Activated T-cell treated with anti-CD3 and anti-CD28 coated beads, Interleukin-2, amount 50 U/mL, for 24 hours (primary cell): ENCODE measurements at places on chromosomes 7 and 10.
A peak's percentile ranks its signal among the peaks of the same experiment; 100 is the strongest.

DNA sequence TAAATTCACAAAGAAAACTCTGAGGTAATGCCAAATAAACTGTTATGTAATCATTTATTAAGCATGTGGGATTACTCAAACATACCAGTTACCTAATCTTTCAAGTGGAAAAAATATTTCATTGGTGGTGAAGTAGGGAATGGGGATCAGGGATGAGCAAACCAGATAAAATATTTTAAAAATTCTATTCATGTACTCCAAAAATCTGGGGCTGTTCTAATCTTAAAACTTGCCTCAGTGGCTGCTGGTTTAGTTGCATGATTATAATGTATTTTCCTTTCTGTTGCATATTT is 19.5 kb downstream of the LMOD2 start:
- DNase-seq, result no peak

DNA sequence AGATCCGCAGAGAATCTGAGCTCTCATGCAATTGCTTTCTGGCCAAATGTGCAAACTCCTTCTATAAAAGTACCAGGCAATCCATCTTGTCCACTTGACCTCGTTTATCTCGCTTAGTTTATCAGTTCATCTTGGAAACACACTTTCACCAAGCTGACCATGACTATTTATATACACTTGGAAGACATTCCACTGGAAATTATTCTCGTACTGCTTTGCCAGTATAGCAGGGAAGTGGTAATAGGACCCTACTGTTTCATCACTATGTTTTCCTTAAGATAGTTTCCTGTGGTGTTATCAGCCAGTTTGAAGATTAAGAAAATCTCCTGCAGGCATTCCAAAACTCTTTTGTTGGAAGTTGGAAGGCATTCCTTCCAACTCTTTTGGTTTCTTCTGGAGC is 115.3 kb upstream of the FAM171A1 start:
- no peak for DNase-seq

- DNase-seq, result peak; percentile 78
Measured at GRCh38 chr7:129144095-129144833, at the start of gene TSPAN33. TSS of gene TSPAN33 (plus strand) at chr7:129144707. CDS start at chr7:129144981, 274 bp downstream.

GRCh38 chr10:32205670-32206069 is 141.3 kb downstream of the EPC1 start:
- no peak for DNase-seq

DNA sequence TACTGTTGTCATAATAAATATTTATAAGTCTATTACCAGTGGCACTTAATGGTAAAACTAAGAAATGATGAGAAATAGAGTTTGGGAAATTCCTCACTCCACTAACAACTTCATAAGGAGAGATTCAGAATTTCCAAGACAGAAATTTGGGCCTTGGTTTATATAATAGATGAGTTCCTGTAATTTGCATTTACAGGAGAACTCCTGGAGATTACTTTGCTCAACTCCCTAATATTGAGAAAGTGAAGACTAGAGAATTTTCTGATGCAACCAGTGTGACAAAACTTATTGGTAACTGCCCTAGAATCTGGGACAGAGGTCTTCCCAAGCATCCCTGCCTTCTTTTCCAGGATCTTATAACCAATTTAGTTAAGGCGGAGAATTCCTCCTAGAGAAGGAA is 49.1 kb upstream of the GSAP start:
- no peak for DNase-seq

DNA sequence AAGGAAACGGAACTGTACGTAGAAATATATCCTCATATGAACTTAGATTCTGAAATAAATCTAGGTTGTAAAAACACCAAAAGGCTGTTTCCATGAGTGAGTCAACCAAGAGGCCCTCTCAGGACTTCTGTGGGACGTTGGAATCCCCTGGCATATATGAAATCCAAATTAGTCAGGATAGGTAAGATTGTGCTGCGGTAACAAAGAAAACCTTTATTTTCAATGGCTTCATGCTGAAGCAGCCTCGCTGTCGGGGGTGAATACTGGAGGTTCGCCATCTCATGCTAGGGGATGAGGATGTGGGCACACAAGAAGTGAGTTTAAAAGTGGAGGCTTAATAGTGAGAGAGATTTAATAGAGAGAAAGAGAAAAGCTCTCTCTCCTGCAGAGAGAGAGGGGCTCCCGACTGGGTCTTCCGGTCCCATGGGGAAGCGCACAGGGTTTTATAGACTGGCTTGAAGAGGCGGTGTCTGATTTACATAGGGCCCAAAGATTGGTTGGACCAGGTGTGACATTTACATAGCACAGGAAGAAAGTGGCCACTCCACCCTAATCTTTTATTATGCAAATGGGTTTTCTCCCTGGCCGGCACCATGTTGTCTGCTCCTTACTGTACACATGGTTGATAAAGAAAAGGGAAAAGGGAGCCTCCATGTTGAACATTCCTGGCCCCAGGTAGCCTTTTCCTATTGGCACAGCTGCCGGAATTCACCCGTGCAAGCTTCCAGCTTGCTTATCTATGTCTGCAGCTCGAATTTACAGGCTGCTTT is 52.3 kb upstream of the SEPHS1 start:
- no peak for DNase-seq

GRCh38 chr7:89681448-89681847 is 472.8 kb upstream of the STEAP1 start:
- no peak for DNase-seq

- no peak for DNase-seq
Measured at GRCh38 chr7:12911053-12911452, 223.6 kb downstream of the ARL4A start.

DNA sequence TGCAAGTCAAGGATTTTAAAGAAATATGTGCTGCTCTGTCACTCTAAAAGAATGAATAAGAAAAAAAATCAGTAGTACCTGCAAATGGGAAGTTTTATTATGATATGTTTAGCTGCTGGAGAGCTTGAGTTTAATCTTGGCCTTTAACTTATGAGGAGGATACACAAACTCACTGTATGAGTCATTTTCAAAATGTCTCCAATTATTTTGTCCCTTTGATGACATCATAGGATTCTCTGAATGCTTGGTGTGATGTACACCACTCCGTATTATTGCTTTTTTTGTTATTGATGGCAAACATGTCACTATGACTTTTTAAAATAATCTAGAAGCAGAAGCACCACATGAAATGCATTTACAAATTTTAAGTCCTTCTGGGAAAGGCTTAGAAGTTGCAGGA is 125.8 kb downstream of the RALA start:
- DNase-seq, result no peak

- DNase-seq, result no peak
Measured at GRCh38 chr7:134532954-134533218, 5.5 kb downstream of the AKR1B10 start.

- no peak for DNase-seq
Measured at GRCh38 chr7:42694894-42695507, 216.9 kb downstream of the C7orf25 start.

DNA sequence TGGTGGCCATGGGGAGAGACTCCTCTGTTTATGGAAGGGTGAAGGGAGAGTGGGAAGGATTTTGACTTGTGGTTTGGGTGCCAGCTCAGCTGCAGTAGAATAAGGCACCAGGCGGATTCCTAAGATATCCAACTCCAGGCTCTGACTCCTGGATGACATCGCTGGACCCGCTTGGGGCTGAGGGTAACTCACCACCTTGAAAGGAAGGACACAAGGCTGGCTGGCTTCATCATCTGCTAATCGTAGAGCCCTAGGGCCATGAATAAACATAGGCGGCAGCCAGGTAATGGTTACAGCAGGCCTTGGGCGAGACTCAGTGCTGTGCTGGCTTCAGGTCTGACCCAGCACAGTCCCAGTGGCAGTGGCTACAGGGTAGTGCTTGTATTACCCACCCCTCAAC is 16.7 kb upstream of the LIPK start:
- DNase-seq, result no peak

DNA sequence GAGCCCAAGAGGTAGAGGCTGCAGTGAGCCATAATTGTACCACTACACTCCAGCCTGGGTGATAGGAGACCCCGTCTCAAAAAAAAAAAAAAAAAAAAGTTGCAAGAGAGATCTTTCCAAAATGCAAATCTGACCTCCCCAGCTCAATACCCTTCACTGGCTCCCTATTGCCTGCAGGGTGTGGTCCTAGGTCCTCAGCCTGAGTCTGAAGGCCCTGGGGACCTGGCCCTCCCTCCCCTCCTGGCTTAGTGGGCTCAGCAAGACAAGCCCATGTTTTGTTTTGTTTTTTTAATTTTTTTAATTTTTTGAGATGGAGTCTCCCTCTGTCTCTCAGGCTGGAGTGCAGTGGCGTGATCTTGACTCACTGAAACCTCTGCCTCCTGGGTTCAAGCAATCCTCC is 20.6 kb downstream of the SRRM3 start:
- no peak for DNase-seq

DNA sequence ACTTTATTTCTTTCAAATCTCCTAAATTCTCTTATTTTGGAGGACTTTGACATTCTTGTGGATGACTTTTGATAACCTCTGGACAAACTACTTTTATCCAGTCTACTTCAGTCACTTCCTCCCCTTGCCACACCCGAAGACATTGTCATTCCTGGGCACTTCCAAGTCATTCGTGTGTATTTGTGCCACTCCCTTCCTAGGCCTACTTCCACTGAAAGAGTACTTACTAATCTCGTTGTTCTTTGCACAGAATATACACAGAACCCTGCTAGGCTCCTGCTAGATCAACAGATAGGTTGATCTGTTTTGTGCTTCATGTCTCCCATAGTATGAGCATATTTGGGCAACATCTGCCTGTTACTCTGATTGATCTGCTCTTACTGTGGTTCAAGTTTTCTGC is 355.4 kb downstream of the HGF start:
- no peak for DNase-seq

- DNase-seq, result no peak
Measured at GRCh38 chr7:30744075-30744417, 7.9 kb upstream of the INMT start.

DNA sequence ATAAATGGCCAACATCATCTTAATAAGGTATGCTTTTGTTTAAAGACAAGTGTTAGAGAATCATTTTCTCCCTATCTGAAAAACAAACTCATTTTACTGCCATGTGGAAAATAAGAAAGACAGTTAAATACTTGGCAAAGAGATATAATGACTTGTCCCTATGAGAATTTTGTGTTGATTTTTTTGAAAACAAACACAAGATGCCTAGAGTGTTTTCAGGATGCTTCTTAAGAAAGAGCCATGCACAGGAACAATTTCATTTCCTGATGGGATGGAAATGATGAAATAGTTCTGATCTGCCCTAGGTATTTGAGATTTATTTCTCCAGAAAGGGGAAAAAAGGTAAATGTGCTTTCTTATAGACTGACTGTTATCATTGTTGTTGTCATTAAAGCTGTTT is 237.5 kb upstream of the GNAI1 start:
- no peak for DNase-seq

DNA sequence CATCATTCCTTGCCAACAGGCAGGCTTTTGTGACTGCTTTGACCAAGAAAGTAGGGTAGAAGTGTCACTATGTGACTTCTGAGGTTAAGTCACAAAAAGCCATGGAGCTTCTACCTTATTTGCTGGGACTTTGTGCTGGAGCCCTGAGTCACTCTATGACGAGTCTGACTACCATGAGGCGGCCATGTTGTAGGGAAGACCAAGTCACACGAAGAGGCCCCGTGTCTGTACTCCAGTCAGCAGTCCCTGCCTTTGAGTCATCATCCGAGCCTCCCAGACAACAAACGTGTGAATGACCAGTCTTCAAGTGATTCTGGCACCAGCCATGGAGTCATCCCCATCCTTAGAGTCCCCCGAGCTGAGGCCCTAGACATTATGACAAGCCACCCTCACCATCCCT is 3.5 kb upstream of the MYL10 start:
- DNase-seq, result no peak

DNA sequence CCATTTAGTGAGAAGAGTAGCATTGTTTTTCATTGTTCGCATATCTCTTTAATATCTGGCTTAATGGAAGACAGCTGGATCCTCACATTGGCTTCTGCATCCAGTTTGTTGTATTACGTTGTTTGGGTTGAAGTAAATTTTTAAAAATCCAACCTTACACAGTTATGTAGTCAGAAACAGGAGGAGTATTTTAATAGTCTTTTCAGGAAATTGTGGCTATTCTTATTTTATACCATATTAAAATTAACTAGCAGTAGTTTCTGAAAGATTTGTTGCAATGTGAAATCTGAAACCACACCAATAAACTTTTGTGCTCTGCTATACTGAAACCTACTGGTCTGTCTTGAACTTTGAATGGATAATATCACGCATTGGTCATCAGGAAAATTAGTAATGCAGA is 27.9 kb downstream of the MYPN start:
- DNase-seq, result no peak

GRCh38 chr7:87735360-87735759 is 107.2 kb downstream of the RUNDC3B start:
- DNase-seq, result no peak

DNA sequence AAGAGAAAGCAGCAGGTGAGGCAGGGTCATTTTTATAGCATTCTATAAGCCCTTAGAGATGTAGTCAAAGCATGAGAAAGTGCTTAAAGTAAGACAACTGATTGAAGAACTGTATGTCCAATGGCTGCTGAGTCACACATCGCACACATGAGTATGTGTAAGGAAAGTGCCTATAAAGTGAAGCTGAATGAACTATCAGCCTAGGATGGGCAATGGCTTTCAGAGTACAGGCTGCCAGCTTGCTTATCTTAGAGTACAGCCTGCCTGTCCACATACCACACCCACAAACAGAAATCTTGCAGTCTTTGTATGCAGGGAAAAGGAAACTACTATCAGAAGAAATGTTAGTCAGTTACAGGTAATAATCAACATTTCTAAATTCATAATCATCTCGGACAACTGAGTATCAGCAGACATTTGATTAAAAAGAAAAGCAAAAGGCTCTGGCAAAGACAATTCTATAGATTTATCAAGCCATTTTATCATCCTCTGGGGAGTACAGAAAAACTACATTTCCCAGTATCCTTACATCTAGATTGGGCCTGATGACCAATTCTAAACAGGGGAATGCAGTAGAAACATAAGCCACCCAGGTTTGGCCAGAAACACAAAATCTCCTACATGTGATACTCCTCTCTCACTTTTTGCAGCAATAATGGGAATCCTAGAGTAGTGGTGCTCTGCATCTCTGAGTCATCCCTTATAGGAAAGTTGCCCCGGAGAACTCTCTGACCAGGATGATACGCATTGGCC is 16.2 kb upstream of the EPHB6 start:
- no peak for DNase-seq

- no peak for DNase-seq
Measured at GRCh38 chr7:35261041-35261440, 7.1 kb upstream of the TBX20 start.

DNA sequence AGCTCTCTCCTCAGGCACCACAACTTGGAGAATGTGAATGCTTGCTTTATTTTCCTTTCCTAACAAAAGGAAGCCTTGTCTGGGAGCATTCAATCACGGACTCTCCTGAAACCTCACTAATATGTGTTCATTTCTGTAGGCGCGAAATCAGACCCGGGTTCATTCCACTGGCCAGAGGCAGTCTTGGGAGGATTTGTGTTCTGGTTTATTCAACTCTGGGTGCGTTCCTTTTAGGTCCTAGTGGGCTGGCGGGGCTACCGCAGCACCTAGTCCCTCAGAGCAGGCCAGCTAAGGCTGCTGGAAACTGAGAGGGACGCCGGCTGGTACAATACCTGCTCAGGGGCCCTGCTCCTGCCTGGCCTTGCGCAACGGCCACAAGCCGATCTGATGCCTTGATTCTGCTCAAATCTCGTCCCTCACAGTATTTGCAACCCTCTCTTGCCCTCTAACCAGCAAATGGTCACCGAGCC is 7.5 kb downstream of the HOXA4 start:
- DNase-seq, result no peak
